ENCODE measurements at places on chromosomes 1 and 21.

GRCh38 chr1:211635597-211636205 lies 39.7 kb downstream of the NEK2 start:
- no peak for DNase-seq

- DNase-seq = no peak
Observed at GRCh38 chr21:29520171-29520570, 221.4 kb downstream of the BACH1 start.

GRCh38 chr1:61930116-61930645 lies 187.9 kb downstream of the PATJ start:
- DNase-seq = no peak

- DNase-seq = no peak
Observed at GRCh38 chr1:153619171-153619570, 3.0 kb upstream of the S100A14 start.

- DNase-seq = no peak
Observed at GRCh38 chr1:63701187-63701586, 72.6 kb upstream of the ROR1 start.

All from activated naive CD4-positive, alpha-beta T cell (primary cell).